DMS79 treated with DMSO at 0.1 percent for 48 hours (cell line): ENCODE measurements at places on chromosomes 13 and 19.

DNA sequence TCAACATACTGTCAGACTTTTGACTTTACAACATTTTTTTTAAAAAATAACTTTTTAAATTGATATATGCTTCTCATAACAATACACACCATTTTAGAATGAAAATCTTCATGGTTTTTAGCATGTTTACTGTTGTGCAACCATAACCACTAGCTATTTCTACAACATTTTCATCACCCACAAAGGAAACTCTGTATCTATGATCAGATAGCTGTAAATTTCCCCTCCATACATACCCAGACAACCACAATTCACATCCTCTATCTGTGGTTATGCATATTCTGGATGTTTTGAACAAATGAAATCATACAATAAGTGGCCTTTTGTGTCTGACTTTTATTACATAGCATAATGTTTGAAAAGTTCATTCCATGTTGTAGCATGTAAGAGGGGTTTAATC lies 1666.0 kb downstream of the EFNB2 start:
- DNase-seq, result no peak

DNA sequence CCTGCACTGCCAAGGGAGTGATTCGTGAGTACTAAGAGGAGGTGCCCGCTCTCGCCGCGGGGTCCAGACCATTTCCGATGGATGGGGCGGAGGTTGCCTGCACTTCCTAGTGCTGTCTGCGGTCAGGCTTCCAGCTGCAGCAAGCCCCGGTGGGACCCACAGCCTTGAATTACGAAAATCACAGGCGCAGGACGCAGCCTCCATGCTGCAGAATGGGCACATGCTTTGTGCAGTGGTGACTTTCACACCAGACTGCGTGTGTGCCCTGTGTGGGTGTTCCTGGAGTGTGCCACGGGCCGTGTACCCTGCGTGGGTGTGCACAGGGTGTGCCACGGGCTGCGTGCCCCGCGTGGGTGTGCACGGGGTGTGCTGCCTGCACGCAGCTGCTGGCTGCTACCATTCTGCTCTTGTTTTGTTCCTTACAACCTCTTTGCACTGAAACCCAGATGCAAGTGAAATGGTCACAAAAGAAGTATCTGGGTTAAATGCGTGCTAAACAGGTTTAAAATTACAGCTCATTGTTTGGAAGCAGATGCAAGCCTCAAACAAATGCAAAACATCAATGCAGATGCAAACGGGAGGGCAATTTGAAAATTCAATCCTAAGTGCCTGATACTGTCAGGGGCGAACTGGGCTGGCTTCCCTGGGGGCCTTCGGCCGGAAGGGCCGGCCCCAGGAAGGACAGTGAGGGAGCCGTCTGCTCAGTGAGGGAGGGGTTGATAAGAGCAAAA lies 221.2 kb upstream of the SOX1 start:
- DNase-seq, result peak; percentile 64

DNA sequence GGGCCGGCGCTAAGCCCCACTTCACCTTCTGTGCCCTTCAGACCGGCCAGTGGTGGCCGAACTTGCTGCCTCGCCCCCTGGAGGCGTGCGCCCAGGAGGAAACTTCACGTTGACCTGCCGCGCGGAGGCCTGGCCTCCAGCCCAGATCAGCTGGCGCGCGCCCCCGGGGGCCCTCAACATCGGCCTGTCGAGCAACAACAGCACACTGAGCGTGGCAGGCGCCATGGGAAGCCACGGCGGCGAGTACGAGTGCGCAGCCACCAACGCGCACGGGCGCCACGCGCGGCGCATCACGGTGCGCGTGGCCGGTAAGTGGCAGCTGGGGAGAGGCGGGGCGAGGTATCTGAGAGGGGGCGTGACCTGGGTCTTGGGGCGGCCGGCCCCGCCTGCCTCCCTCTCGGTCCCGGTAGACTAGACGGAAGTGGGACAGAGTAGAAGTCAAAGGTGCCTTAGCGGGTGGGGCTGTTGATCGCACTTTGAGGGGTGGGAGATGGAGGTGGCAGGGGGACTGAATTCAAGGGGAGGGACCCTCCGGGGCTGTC lies 5.6 kb downstream of the ICAM5 start:
- no peak for DNase-seq

- DNase-seq, result peak; percentile 10
Observed at GRCh38 chr19:17871878-17872250, at the start of gene SLC5A5. Gene SLC5A5, plus strand, starts transcription at chr19:17871945. Its CDS starts 375 bp downstream, at chr19:17872320.

- DNase-seq, result no peak
Observed at GRCh38 chr13:33069365-33069764, 53.1 kb downstream of the KL start.

- peak; percentile 82 for DNase-seq
Observed at GRCh38 chr13:107867701-107868661, 347.4 kb downstream of the LIG4 start.

GRCh38 chr19:5345895-5346386 lies 5.3 kb upstream of the PTPRS start:
- DNase-seq, result no peak

DNA sequence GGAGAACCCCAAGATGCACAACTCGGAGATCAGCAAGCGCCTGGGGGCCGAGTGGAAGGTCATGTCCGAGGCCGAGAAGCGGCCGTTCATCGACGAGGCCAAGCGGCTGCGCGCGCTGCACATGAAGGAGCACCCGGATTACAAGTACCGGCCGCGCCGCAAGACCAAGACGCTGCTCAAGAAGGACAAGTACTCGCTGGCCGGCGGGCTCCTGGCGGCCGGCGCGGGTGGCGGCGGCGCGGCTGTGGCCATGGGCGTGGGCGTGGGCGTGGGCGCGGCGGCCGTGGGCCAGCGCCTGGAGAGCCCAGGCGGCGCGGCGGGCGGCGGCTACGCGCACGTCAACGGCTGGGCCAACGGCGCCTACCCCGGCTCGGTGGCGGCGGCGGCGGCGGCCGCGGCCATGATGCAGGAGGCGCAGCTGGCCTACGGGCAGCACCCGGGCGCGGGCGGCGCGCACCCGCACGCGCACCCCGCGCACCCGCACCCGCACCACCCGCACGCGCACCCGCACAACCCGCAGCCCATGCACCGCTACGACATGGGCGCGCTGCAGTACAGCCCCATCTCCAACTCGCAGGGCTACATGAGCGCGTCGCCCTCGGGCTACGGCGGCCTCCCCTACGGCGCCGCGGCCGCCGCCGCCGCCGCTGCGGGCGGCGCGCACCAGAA lies 1.1 kb downstream of the SOX1 start:
- DNase-seq, result peak; percentile 83

GRCh38 chr19:19552798-19553197 lies 14.7 kb downstream of the CILP2 start:
- DNase-seq, result no peak

DNA sequence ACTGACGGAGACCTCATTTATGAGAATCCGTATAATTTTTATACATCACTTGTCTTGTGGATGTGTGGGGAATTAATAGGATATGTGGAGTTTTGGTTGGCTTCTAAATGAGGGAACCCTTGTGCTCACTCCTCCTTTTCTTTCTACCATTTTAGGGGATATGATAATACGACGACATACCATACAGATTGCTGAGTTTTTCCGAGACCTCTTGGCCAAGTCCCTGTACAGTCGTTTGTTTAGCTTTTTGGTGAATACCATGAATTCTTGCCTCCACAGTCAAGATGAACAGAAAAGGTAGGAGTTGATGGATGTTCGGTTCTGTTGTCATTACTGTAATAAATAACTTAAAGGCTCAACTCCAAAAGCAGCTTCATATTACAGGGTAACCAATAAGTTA lies 335.2 kb downstream of the MYO16 start:
- no peak for DNase-seq

DNA sequence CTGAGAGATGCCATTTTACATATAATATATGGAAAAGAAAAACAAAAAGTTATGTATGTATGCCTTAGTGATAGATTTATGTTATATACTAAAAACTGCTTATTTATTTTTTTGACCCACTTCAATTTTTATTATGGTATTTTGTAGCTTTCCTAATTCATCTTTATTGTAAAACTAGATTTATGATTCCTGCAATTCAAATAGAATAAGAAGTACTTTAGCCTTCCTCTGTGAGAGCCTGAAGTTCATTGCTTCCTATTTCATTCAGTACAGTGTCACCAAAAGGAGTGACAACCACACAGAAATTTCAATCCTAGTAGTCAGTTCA lies 158.1 kb downstream of the RGCC start:
- no peak for DNase-seq

- no peak for DNase-seq
Observed at GRCh38 chr13:26604784-26605545, 47.5 kb downstream of the WASF3 start.

DNA sequence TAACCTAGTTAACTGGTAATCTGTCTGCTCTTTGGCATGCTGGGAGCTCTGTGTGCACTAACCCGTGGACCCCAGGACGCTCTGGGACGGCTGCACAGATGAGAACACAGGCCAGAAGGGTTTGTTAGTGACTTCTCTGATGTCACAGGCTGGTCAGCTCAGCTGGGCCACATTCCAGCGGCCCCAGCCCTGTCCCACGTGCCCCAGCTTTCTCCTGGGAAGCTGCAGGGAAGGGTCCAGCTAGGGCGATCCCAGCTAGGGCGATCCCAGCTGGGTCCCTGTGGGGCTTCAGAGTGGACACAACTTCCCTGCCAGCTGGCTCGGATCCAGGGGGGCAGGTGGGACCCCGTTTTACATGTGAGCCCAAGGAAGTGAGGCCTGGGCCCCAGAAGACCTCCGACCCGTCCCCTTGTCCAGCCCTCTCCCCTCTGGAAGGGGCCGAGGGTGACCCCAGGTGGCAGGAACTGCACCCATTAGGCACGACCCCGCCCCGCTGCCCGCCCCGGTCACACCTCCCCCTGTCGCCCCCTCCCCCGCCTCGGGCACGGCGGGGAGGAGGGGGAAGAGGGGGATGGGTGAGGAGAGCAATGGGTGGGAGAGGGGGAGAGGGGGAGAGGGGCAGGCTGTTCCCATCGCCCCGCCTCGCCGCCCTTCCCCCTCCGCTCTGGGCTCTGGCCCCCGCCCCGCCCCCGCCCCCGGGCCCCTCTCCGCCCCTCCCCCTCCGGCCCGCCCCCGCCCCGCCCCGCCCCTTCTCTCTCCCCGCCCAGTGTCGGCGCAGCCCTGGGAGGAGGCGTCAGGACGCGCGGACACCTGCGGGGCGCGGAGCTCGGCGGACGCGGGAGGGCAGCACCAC lies 75.2 kb upstream of the MCF2L start:
- DNase-seq, result peak; percentile 42

GRCh38 chr13:66427458-66427861 lies 802.7 kb downstream of the PCDH9 start:
- no peak for DNase-seq

GRCh38 chr13:95471960-95472359 lies 80.6 kb upstream of the CLDN10 start:
- DNase-seq, result no peak

GRCh38 chr13:40874138-40874779 lies 84.8 kb downstream of the SLC25A15 start:
- no peak for DNase-seq

- no peak for DNase-seq
Observed at GRCh38 chr19:33207040-33207620, 13.0 kb downstream of the LRP3 start.

- DNase-seq, result peak; percentile 96
Observed at GRCh38 chr13:101942038-101942437, 459.8 kb downstream of the FGF14 start.

DNA sequence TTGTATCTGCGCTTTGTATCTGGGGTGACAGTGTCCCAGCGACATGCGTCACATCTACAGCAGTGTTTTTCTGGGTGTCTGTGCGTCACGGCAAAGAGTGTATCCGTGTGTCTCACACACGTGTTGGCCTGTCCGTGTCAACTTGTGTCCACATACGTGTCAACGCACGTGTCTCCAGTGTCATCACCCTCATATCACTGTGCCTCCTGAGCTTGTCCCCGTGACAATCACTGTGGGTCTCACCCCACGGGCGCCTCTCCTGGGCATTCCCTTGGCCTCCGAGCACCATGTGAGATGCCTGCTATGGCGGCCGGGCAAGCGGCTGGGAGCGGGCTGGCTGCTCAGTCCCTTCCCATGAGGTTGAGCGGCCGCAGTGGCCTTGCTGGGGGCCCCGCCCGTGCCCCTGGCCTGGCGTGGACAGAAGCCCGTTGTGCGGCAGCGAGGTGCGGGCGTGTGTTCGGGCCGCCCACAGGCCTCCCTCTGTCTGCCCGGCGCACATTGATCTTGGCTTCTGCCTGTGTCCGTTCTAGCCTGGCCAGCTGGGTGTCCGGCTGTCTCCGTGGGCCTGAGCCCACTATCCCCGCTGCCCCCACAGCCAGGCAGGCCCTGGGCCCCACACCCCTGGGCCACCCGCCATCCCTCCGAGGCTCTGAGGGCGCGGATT lies 6.4 kb downstream of the NFIX start:
- DNase-seq, result no peak

- no peak for DNase-seq
Observed at GRCh38 chr19:49836176-49837008, 14.6 kb upstream of the PTOV1 start.

GRCh38 chr13:110047496-110047895 lies 259.5 kb downstream of the COL4A1 start:
- DNase-seq, result peak; percentile 100

DNA sequence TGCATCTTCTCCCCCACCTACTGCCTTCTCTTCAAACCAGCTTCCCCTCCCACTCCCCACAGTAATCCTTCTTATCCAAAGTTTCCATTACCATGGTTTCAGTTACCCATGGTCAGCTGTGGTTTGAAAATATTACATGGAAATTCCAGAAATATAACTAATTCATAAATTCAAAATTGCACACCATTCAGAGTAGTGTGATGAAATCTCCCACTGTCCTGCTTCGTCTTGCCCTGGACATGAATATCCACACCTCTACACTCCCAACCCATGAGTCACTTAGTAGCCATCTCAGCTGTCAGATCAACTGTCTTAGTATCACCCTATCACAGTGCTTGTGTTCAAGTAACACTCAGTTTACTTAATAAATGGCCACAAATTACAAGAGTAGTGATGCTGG lies 3.8 kb upstream of the KCTD12 start:
- no peak for DNase-seq

DNA sequence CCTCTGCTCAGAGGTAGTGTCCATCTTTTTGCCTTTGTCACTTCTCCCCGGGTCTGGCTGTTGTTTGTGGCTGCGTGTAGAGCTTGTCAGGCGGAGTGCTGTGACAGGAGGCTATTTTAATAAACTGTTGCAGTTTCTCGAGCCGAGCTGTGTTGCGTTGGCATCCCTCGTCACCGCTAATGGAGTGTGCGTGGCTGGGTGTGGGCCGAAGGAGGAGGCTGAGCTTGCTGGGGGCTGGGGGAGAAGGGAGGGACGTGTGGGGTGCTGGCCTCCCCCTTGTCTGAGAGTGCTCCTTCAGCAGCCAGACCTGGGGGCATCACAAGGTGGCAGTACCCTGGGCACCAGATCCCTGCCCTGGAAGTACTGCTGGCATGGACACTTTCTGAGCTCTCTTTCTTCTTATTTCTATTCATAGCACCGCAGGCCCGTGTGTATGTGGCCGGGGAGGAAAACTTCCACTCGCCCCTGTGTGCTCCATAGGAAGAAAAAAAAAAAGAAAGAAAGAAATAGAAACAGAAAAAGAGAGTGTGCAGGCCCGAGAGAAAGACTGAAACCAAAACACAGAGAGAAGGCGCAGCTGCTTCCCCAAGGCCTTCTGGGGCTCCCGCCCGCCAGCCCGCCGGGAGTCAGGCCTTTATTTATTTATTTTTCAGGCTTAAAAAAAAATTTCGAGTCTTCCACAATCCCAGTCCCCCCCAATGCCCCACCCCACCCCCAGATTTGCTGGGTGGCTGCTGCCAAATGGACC lies 27.0 kb downstream of the NFIX start:
- no peak for DNase-seq
